ENCODE measurements at places on chromosomes 5 and 9.

DNA sequence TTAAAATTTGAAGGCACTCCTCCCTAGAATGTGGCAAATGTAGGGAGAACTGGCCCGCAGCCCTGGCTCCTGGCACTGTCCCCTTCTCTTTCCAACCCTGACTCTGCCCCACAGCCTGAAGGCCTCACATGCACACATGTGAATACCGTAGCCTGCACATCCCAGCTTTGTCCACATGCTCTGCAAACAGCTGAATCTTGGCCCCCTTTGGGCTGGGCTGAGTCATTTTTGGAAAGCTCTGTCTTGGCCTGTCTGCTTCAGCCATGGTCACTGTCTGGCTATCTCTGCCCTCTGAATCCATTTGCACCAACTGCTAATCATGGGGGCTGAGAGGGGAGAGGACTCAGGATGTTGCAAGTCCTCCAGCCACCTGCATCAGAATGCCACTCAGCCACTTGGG is 22.1 kb upstream of the GALNT10 start:
- H3K27me3 ChIP-seq: no peaks in the 10 kb centered on the region
- DNase-seq: no peak
- no peak overlapping the region for H3K4me3 ChIP-seq
- no peak overlapping the region for H3K27ac ChIP-seq

DNA sequence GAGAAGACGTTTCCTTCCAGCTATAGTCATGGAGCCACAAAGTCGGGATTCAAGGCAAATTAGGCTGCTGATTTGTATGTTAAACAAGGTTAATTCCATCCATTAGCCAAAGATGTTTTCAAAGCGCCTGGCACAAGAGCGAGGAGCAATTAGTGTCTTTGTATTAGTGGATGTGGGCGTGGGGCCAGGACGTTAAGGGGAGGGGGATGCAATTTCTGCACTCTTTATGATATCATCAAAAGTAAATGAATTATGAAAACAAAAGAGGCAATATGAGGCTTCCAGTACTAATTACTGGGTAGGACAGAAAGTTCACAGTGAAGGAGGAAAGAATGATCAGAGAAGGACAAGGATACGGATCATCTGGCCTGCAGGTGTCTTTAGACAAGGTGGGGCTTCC is 230.9 kb upstream of the MSX2 start:
- no peaks in the 10 kb centered on the region for H3K36me3 ChIP-seq
- H3K27me3 ChIP-seq: no peaks in the 10 kb centered on the region
- no peak overlapping the region for H3K4me3 ChIP-seq
- H3K4me1 ChIP-seq: no peaks in the 10 kb centered on the region
- H3K27ac ChIP-seq: no peak overlapping the region
- no peak for DNase-seq

DNA sequence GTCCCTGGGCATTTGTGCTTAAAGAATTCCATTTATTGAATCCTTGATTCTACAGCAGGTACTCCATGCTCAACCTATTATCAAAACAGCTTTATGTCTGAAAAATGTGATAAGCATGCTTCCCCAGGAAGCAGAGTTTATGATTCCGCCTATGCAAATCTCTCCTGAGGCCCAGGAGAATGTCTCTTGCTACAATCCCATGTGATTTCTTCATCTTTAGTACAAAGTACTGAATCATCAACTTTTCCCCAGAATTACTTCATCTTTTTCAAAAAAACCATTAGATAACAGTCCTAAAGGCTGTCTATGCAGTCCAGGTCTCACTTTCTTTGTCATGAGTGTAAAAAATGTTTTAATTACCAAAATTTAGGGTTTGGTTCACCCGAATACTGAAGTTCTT is 130.2 kb upstream of the ADAMTSL1 start:
- H3K36me3 ChIP-seq: no peaks in the 10 kb centered on the region
- no peaks in the 10 kb centered on the region for H3K4me1 ChIP-seq
- no peaks in the 10 kb centered on the region for H3K27me3 ChIP-seq
- no peak overlapping the region for H3K4me3 ChIP-seq

DNA sequence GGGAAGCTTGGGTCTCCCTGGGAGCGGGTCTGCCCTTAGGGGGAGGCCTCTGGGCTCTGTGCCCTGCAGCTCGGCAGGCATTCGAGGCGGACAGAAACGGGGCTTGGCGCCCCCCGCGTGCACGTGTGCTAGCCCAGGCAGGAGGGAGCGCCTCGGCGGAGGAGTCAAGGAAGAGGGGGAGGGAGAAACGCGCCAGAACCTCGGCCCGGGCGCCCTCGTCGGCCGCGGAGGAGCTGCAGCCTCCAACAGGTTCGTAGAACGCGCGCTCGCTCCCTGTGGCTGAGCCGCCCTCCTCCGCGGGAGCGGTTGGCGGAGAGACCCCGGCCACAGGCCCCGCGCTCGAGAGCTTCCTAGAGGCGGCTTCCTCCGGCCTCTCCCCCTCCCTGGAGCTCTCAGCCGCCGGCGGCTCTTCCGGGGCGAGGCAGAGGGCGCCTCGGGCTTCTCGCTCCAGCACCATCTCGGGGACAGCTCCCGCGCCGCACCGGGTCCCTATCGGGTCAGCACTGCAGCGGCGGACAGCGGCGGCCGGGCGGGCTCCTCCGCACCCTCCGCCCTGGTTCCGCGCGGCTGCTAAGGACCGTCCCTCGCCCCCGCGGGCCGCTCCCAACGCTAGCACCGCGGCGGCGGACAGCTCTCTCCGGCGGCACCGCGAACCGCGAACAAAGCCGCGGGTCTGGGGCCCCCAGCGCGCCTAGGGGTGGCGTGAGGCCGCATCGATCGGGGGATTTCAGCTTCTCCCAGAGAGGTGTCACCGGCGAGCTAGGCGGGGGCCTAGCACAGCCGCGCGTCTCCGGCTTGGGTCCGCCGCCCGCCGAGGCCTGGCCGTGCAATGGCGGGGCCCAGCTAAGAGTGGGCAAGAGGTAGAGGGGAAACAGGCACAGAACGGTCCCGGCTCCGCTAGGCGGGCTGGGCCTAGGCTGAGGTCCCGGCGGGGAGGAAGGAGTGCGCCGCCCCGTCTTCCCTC is 74.6 kb upstream of the CPLX2 start:
- H3K4me1 ChIP-seq: no peaks in the 10 kb centered on the region
- H3K27me3 ChIP-seq: peaks cover 11% of the 10 kb centered on the region
- no peaks in the 10 kb centered on the region for H3K36me3 ChIP-seq
- peak; percentile 39 for DNase-seq
- H3K27ac ChIP-seq: no peak overlapping the region

- no peaks in the 10 kb centered on the region for H3K36me3 ChIP-seq
- no peak for DNase-seq
- H3K4me1 ChIP-seq: peaks cover 12% of the 10 kb centered on the region
- no peak overlapping the region for H3K4me3 ChIP-seq
- H3K27ac ChIP-seq: no peak overlapping the region
- H3K27me3 ChIP-seq: no peaks in the 10 kb centered on the region
Measured at GRCh38 chr9:9914174-9914573, 698.6 kb downstream of the PTPRD start.

GRCh38 chr5:107282061-107282460 is 388.7 kb downstream of the EFNA5 start:
- no peak for DNase-seq
- no peaks in the 10 kb centered on the region for H3K36me3 ChIP-seq
- H3K27me3 ChIP-seq: no peaks in the 10 kb centered on the region
- H3K4me1 ChIP-seq: no peaks in the 10 kb centered on the region
- H3K27ac ChIP-seq: no peak overlapping the region
- no peak overlapping the region for H3K4me3 ChIP-seq

DNA sequence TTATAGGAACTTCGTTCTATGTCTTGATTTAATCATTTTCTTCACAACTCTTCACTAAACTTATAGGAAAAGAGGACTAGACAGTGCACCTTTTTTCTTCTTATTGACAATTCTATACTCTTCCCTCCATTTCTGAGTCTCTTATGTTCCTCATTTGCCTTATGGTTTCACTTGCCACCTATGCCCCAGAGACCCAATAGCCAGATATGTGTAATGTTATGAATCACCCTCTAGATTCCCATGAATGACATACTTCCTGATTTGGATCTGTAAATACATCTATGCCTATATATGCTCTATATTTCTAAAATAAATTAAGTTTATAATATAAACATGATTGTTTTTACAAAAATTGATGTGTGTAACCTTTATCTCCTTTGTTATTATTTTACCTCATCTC is 514.1 kb upstream of the MEF2C start:
- no peak for DNase-seq
- no peak overlapping the region for H3K4me3 ChIP-seq
- peak overlapping the region; percentile 61 for H3K27ac ChIP-seq
- peaks cover 17% of the 10 kb centered on the region for H3K4me1 ChIP-seq
- no peaks in the 10 kb centered on the region for H3K27me3 ChIP-seq

DNA sequence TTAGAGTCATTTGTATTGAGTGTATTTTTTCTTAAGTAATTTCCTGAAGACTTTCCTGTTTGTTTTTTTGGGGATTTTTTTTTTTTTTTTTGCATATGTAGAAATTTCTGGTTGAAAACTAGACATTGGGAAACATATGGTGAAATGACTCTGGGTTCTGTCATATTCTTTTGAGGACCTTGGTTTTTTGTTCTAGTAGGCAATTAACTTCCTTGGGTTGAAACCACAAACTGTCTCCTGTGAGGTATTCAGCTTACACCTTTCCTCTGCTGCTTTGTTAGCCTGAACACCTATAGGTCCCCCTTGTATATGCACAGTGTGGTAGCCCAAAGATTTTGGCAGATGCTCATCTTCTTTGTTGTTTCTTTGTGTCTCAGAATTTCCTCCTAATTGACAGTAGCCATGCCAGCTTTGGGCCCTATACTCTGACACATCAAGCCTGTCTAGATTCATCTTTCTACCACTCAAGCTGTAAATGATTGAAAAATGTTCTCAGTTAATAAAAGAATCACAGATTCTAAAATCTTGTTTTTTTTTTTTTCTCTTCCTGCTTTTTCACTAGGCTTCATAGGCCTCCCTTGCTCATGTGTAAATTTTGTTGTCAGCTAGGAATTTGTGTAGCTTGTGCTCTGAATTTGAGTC is 140.6 kb downstream of the COMMD10 start:
- H3K27ac ChIP-seq: no peak overlapping the region
- no peaks in the 10 kb centered on the region for H3K36me3 ChIP-seq
- no peak for DNase-seq
- no peaks in the 10 kb centered on the region for H3K4me1 ChIP-seq

All from MM.1S (cell line).